ENCODE measurements at places on chromosomes 6 and 20.
A peak's percentile ranks its signal among the peaks of the same experiment; 100 is the strongest.

GRCh38 chr6:159969204-159969912 is 476 bp downstream of the IGF2R start:
- no peak for DNase-seq

- no peak for DNase-seq
Observed at GRCh38 chr6:106693418-106693817, 64.0 kb downstream of the QRSL1 start.

- DNase-seq = no peak
Observed at GRCh38 chr6:27468334-27468733, 4.6 kb downstream of the ZNF184 start.

GRCh38 chr20:46852313-46852712 is 42.3 kb upstream of the EYA2 start:
- no peak for DNase-seq

GRCh38 chr6:18363746-18364145 is 23.4 kb upstream of the RNF144B start:
- DNase-seq = no peak

- no peak for DNase-seq
Observed at GRCh38 chr20:10648651-10649050, 25.1 kb downstream of the JAG1 start.

DNA sequence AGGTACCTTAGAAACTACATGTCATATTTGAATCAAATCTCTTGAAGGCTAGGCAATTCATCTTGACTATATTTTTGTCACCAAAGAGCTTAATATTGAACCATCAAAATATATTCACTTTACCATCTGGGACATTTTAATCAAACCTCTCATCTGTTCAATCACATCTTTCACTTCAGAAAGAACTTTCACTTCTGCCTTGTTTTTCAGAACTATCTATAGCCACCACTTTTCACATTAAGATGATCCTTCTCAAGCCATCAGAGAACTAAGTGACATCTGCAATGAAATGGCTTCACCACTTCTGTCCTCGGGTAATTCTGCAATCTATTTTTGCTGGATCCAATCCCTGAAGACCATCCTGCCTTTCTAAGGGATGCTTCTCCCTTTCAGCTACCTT is 57.8 kb downstream of the OR2B2 start:
- no peak for DNase-seq

GRCh38 chr6:37429352-37429750 is 3.7 kb upstream of the CMTR1 start:
- DNase-seq = no peak

GRCh38 chr20:61762167-61762710 is 303.4 kb downstream of the TAF4 start:
- DNase-seq = no peak

GRCh38 chr6:3363296-3364025 is 93.4 kb downstream of the SLC22A23 start:
- peak; percentile 45 for DNase-seq

DNA sequence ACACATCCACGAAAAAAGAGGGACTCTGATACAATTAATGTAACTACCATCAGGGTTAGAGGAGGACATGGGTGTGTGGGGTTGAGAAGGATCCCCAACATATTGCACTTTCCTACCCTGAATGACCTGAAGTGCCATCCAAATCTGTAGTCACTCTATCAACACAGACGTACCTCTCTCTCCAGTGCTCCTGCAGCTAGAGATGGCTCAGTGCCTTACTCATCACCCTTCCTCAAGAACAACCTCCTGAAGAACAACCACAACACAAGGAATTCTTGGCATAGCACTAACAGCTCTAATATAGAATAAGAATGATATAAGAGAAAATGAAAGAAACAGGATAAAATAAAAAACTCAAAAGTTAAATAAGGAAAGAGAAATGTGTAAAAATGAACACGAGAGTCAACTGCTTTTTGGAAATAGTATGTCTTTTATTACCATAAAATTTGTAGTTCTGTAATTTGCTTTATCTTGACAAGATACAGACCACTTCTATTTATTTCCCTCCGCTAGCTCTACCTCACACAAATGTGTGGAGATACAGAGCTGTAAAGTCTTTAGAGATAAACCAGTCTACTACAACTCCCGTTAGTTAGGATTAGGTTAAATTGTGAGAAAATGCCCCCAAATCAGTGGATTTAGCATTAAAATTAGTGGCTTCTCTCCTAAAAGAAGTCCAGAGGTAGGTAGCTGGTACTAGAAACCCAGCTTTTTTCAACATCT is 63.9 kb downstream of the REV3L start:
- DNase-seq = peak; percentile 23

DNA sequence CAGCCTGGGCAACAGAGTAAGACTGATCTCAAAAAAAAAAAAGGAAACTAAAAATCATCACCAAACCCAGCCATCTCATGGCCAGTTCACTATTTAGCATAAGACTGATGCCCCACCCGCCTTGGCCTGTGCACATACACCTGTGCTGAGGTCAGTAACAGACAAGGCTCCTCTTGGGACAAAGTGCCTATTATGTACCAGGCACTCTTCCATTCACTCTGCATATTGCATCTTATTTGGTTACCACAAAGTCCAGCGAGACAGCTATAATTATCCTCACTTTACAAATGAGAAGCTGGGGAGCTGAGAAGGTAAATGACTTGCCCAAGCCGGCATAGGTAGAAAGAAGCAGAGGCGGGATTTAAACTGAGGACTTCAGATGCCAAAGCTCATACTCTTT is 3.8 kb downstream of the PTPRT start:
- no peak for DNase-seq

DNA sequence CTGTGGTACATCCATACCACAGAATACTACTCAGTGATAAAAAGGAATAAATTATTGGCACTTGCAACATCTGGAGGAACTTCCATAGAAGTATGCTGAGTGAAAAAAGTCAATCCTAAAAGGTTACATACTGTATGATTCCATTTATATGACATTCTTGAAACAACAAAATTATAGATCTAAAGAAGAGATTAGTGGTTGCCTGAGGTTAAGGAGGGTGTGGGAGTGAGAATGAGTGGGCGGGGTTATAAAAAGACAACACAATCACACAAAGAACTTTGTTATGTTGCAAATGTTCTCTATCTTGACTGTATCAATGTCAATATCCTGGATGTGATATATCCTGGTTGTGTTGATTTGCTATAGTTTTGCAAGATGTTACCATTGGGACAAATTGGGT is 21.2 kb downstream of the SNRPB start:
- no peak for DNase-seq

DNA sequence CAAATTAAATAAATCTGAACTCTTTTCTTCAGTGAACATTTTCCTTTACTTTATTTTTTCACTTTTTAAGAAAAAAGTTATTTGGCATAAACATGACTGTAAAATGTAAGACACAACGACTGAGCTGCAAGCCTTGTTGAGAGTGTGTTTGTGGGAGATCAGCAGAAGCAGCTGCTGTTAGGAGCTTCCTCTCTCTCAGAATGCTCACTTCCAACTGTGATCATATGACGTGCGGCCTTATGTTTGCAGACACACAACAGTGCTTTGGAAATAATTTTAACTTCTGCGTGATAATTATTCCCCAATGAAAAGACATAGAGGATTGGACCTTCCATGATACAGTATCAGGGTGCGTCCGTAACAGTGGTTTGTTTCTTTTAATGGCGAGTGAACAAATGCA is 104.0 kb downstream of the ARHGAP18 start:
- no peak for DNase-seq

DNA sequence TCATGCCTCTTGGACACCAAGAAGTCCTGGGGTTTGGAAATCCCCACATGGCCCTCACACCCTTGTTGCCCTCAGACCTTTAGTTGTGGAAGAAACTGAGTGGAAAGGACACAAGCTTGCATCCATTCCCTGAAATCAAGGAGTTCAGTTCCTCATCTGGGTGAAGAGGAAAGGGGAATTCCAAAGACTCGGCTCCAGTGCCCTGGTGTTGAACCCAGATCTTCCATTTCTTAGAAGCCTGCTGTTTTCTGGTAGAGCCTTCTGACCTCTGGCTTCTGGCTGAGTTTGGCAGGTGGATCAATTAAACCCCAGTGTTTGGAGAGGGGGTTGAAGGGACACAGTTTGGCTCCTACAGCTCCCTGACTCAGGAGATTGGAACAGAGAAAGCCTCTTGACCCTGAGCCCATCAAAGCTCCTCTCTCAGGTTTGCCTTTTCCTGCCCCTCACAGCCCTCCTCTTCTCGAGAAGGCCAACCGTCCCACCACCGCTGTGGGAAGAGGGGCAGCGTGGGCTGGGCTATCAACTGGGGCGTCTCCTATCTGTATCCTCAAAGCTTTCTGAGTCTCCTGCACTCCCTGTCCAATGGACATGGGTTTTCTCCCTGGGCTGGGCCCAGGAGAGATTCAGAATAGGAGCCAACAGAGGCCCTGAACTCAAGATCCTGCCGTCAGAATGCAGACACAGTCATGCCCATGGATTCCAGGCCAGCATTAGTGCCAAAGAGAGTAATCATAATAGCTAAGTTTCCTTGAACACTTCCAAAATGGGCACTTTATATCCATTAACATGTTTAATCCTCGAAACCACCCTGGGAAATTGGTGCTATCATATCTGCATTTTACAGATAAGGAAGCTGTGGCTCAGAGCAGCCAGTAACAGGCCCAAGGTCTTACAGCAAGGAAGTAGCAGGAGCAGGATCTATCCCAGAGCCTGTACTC is 146.2 kb downstream of the VEGFA start:
- DNase-seq = no peak

- no peak for DNase-seq
Observed at GRCh38 chr6:108872575-108872974, 24.4 kb downstream of the ARMC2 start.

GRCh38 chr6:133644892-133645619 is 243.9 kb upstream of the TCF21 start:
- DNase-seq = no peak

DNA sequence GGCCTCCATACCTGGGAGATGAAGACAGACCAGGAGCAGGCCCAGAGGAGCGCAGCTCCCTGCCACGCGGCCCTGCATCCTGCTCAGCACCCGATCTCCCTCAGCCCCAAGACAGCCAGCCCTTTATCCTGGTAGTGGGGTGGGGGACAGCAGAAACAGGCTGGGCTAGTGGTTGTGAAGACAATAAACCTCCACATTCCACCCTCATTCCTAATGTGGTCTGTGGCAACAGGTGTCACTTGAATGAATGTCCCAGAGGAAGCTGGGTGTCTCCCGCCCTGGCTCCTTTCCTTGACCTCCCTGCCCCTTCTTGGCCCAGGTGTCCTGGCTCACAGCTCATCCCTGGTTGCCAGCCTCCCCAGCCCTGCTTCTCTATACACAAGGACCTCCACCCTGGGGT is at the start of gene C6orf15:
Gene C6orf15 (minus strand): TSS at position 98 of the 400 bp plus-strand sequence. CDS start 20 bp downstream, at position 78.
- no peak for DNase-seq

GRCh38 chr6:129653746-129654145 is 56.2 kb downstream of the ARHGAP18 start:
- no peak for DNase-seq

DNA sequence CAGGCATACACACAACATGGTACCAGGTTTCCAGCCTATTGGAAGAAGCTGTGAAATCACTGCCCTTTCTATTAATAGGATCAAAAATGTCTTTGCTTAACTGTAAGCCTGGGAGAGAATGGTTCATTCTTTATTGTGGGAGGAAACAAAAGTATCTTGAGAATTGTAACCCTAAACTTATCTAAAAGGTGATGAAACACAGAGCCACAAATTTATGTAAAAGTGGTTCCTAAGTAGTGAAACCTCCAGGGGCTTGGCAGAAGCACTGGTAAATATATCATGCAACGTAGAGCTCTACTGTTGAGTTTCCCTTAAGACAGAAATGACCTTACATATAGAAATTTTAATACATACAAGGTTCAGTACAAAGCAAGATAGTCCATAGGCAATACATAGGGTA is 17.2 kb upstream of the NOX3 start:
- no peak for DNase-seq

DNA sequence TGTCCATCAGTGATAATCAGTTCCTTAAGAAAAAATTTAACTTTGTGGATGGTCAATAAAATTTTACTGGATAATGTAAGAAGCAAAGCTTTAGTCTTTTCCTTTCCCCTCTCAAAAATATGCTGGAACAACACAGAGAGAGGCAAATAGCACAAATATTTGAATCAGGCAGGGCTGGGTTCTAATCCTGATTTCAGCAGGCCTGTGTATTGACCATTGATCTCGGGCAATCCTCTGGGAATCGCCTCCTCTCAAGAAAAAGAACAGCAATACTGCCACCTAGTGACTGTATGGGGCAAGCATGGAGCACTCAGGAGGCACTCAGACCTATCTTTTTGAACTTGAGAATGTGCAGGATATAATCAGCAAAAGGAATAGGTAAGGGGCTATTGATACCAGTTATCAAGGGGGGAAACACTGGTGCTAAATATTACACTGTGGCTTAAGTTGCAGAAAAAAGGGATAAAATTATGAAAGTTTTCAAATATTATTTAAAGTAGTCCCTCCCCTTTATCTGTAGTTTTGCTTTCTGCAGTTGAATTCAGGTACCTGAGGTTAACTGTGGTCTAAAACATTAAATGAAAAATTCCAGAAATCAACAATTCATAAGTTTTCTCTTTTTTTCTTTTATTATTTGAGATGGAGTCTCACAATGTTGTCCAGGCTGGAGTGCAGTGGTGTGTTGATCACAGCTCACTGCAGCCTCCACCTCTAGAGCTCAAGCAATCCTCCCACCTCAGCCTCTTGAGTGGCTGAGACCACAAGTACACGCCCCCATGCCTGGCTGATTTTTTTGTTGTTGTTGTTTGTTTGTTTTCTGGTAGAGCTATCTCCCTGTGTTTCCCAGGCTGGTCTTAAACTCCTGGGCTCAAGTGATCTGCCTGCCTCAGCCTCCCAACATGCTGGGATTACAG is 91.8 kb upstream of the NHSL1 start:
- DNase-seq = no peak

DNA sequence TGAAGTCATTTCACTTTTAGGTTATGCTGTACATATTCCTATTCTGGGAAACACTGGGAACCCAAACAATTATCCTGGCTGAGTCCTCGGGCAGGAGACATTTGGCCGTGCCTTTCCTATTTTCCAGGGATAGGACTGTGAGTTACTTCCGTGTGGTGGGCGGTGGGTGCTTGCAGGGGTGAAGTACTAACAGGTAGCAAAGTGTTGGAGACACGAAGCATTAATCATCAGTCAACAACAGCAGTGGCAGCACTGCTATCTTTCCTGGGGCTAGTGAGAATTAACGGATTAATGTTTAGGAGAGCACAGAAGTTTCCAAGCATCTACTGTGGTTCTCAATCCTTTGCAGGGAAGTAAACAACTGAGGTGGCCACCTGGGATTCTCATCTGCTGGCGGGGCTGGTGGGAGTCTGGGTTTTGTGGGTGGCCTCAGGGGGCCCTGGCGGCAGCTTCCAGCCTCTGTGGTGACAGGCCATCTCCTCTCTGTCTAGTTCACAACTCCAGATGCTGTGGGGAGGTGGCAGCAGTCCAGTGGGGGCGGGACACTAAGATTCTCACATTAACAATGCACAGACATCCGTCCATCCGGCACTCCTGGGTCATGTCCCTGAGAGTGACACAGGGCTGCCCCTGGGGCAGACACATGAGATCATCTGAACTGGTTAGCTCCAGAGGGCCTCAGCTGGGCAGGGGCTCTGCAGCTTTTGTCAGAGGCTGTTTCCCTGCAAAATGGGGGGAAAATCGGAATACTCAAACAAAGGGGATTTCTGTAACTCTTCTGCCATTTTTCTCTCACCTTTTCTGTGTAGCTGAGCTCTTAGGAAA is 90.9 kb downstream of the GJA10 start:
- DNase-seq = no peak
